Dermis microvascular lymphatic vessel endothelial cell (primary cell): ENCODE measurements at places on chromosomes 16 and 17.

- no peak for DNase-seq
Observed at GRCh38 chr17:62098623-62099231, 33.6 kb upstream of the MED13 start.

DNA sequence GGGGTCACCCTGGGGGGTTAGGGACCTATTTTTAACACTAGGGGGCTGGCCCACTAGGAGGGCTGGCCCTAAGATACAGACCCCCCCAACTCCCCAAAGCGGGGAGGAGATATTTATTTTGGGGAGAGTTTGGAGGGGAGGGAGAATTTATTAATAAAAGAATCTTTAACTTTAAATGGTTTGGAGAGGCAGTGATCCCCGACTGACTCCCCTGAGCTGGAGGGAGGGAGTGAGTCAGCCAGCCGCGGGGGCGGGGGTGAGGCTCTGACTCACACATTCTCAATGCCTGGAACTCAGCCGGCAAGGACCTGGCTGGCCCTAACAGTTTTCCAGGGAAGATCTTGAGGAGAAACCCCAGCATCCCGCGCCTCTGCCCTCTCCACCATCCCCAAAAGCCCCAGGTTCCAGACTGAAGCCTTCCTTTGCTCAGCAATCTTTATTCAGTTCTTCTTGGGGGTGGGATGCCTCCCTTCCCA, 1.5 kb downstream of the HCFC1R1 start:
- peak; percentile 45 for DNase-seq

- no peak for DNase-seq
Observed at GRCh38 chr16:87490096-87490798, 2.6 kb downstream of the ZCCHC14 start.

- DNase-seq = no peak
Observed at GRCh38 chr17:59848778-59849177, 44.0 kb downstream of the TUBD1 start.

GRCh38 chr17:34377078-34377823, 14.2 kb upstream of the CCL1 start:
- no peak for DNase-seq
